Cerebellar nuclear complex (tissue), 1 donor: ENCODE measurements at places on chromosomes 2 and 18.

DNA sequence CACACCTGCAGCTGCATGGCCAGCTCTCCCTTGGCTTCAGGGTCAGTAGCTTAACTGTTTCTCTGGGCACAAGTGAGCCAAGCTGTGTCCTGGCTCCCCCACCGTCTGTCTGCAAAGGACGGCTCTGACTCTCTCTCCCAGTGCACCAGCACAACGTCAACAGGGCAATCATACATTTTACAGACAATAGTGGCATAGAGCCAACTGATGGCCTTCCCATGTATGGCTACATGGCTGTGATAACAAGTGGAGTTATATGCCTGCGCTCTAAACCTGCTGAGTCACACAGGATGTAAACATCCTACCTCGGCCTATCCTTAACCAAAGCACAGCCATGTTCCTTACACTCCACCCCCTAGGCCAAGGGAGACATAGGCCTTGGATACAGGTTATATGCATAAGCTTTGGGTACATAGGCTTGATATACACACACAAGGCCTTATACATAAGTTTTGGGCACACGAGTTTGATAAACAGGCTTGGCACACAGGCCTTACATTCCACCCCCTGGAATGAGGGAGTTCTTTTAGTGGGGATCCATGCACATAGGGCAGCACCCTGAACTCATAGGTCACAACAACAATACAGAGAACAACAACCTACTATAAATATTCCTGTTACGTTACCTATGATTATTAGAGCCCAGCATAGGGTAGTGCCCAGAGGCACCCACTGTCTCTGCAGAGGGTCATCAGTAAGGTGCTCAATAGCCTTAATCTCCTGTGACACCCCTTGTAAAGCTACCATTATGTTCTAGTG is 17.7 kb downstream of the PHOSPHO2 start:
- DNase-seq, result no peak

DNA sequence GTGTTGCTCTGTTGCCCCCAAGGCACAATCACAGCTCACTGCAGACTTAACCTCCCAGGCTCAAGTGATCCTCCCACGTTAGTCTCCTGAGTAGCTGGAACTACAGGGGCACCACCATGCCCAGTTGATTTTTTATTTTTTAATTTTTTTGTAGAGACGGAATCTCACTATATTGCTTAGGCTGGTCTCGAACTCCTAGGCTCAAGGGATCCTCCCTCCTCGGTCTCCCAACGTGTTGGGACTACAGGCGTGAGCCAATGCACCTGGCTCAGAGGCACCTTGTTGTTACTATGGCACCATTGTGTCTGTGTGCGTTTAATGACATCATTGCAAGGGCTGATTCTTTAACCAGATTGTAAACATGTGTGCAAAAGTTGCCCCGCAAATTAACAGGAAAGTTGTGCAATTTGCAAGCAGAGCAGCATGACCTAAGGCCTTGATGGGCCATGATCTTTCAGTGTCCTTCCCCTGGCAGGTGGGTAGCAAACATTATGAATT is 22.6 kb downstream of the TCF23 start:
- no peak for DNase-seq

- DNase-seq, result no peak
Observed at GRCh38 chr2:17940091-17940630, 61.7 kb downstream of the KCNS3 start.

GRCh38 chr2:10635430-10635829 is 54.3 kb downstream of the NOL10 start:
- DNase-seq, result no peak

DNA sequence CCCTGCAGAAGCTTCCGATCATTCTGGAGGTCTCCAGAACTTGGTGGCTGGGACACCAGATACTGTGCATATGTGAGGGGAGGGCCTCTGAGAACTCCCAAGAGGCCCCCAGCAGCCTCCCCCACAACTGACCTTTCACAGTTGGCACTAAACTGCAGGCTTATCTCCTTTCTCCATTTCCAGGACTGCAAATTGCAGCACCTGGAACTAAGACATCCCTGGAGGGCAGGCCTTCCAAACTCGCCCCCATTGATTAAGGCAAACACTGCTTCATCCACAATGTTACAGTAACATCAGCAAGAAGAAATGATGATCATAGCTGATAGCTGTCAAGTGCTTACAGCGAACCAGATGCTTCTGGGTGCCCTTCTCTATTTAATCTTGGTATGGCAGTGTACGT is 67.9 kb downstream of the TGOLN2 start:
- no peak for DNase-seq

DNA sequence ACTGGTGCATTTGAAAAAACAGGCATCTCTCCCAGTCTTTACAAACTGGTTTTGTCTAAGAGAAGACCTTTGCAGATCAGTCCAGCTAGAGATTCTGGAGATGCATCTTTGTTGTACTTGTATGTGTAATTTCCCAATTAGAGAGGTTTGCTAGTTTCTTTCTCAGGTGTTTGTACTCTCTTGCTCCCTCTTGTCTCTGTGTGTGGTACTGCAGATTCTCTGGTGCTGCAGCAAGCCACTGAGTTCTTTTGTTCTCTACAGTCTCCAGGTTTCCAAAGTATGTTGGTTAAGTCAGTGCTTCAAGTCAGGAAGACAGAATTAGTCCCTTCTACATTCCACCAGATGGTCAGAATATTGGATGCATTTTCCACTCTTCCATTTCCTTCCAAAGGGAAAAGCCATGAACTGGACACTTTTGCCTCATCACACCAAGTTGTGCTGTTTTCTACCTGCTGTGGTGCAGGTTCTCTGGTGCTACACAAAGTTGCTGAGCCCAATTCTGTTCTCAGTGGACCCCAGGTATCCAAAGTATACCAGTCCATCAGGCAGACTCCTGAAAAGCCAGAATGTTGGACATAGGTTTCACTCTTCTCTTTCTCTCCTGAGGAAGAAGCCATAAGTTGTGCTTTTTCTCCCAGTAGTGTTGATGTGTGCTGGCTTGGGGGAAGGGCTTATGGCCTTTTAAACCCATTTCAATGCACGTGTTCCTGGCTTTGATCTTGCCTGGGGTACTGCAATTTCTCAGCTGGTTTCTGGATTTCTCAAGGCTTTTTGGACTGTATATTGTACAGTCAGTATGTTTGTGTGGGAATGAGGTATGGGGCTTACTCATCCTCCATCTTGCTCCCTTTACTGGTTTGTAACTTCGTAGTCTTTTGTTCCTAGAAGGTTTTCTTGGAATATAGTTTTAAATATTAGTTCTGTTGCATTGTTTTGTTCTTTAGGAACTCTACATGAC is 29.8 kb downstream of the EPC2 start:
- DNase-seq, result no peak

- no peak for DNase-seq
Observed at GRCh38 chr2:104859766-104860450, 6.0 kb downstream of the POU3F3 start.

- DNase-seq, result no peak
Observed at GRCh38 chr2:156797832-156798231, 361.7 kb downstream of the GPD2 start.

GRCh38 chr2:218781691-218782527 is at the start of gene CYP27A1:
CYP27A1 (plus strand) TSS chr2:218782147; CDS start chr2:218782183, 36 bp downstream.
- no peak for DNase-seq

DNA sequence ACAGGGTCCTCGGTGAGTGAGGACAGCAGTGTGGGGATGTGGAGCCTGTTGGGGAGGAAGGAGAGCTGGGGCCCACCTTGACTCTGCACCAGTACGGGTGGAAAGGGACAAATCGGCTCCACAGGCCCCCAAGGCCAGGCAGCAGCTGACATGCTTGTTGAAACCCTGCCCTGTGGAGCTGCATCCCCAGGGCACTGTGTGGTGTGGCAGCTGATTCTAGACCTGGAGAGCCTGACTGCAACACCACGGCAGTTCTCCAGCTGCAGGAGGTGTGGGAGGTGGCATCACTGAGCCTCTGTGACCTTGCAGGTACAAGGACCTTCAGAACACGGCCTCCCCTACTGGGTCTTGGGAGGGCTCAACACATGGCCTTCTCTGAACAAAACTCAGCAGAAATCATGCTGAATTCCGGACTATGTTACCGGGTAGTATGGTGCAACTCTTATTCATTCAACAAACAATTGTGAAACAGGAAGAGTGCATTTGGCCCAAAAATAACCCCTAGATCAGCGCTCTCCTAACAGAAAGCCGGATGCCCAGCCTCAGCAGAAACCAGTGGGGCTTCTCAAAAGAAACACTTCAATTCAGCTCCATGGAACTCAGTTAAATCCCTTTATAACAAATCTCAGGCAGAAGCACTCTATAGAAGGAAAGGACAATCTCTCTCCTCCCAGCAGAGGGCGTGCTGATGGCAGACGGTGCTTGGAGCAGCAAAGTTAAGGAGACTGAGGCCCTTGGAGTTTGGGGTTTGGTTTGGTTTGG is 104.4 kb upstream of the SALL3 start:
- DNase-seq, result no peak

DNA sequence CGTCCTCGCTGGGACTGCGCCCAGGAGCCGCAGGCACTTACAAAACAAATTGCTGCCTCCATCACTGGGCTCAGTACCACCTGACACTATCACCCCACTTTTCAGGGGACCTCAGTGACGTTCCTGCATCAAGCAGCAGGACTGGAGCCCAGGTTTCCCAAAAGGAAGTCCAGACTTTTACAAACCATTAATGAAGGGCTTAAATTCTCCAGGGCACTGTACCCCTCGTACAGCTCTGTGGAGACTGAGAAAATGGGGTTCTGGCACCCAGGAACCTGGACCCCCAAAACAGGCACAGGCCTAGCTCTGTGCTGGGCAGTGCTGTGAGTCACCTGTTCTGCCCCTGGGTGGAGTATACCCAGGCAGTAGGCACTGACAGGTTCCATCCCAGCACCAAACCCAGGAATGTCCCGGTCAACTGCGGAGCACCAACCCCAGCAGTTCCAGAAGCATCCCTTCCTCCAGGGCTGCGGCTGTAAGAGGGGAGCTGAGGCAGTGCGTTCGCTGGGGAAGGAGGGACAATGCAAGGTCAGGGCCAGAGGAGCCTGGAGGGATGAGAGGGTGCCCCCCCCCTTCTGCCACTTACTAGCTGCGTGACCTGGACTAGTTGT is 24.6 kb upstream of the NOTO start:
- no peak for DNase-seq

GRCh38 chr2:238259061-238260020 is 19.5 kb upstream of the HES6 start:
- no peak for DNase-seq
